ENCODE measurements at places on chromosomes 4 and X. TPM values are rescaled to one million over a fixed set of nuclear protein-coding genes. Genes with fewer than 3 reads are reported as not detected.

PFKFB1 gene
- 0.07 TPM for total RNA-seq

SOX3 gene
- total RNA-seq, result not detected

SYTL4 gene
- total RNA-seq, result 20.1 TPM

PABPC1L2B gene
- not detected for total RNA-seq

CT47B1 gene
- not detected for total RNA-seq

MAGEA10 gene
- not detected for total RNA-seq

TRAM1L1 gene
- 0.57 TPM for total RNA-seq

MAGEB2 gene
- total RNA-seq, result not detected

ARMCX2 gene
- total RNA-seq, result 47.0 TPM

POU3F4 gene
- not detected for total RNA-seq

FGFR3 gene
- total RNA-seq, result 0.29 TPM

TNMD gene
- not detected for total RNA-seq

EGFL6 gene
- not detected for total RNA-seq

PRAF2 gene
- total RNA-seq, result 7.8 TPM

TIGD2 gene
- 4.9 TPM for total RNA-seq

TBC1D8B gene
- total RNA-seq, result 10.4 TPM

MSANTD1 gene
- total RNA-seq, result 0.36 TPM

TLR2 gene
- total RNA-seq, result under 0.01 TPM

CSN1S1 gene
- total RNA-seq, result not detected

AFM gene
- total RNA-seq, result not detected

PWWP3B gene
- total RNA-seq, result 1.3 TPM

MCTS1 gene
- total RNA-seq, result 75.5 TPM

GYG2 gene
- 0.14 TPM for total RNA-seq

CXCR3 gene
- total RNA-seq, result not detected

CDS1 gene
- total RNA-seq, result 0.07 TPM

KIAA1210 gene
- not detected for total RNA-seq

LEF1 gene
- total RNA-seq, result not detected

BGN gene
- 34.2 TPM for total RNA-seq

CXorf49 gene
- not detected for total RNA-seq

MTNR1A gene
- not detected for total RNA-seq

PCSK1N gene
- not detected for total RNA-seq

TMSB15C gene
- total RNA-seq, result 7.3 TPM

NAP1L2 gene
- total RNA-seq, result 2.0 TPM

MMAA gene
- total RNA-seq, result 4.5 TPM

HSFX3 gene
- not detected for total RNA-seq

BST1 gene
- 6.0 TPM for total RNA-seq

UGT2B11 gene
- total RNA-seq, result not detected

CLDN34 gene
- total RNA-seq, result 0.66 TPM

CEP44 gene
- 25.8 TPM for total RNA-seq

SPANXN5 gene
- total RNA-seq, result not detected

TMEM35A gene
- total RNA-seq, result 5.3 TPM

MRFAP1 gene
- 181 TPM for total RNA-seq

Measured in thoracic aorta endothelial cell (primary cell).